ENCODE measurements at places on chromosomes 2 and 18.
A peak's percentile ranks its signal among the peaks of the same experiment; 100 is the strongest.

- no peak for DNase-seq
Observed at GRCh38 chr2:133486771-133487191, 81.5 kb downstream of the NCKAP5 start.

DNA sequence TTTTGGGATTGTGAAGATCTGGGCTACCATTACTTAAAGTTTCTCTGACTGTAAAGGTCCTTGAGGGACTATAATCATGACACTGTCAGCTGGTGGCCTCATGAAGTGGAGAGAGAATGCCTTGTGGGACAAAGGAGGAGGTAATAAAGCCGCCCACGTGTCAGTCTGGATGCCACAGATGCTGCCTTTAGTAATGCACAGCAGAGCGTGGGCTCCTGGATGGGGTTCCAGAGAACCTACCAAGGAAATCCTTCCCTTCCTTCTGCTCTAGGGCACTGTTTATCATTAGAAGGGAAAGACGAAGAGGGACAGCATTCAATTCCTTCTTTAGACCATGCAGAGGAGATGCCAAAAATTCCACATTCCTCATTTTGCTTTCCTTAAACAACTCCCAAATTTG is 63.5 kb downstream of the COL5A2 start:
- no peak for DNase-seq

DNA sequence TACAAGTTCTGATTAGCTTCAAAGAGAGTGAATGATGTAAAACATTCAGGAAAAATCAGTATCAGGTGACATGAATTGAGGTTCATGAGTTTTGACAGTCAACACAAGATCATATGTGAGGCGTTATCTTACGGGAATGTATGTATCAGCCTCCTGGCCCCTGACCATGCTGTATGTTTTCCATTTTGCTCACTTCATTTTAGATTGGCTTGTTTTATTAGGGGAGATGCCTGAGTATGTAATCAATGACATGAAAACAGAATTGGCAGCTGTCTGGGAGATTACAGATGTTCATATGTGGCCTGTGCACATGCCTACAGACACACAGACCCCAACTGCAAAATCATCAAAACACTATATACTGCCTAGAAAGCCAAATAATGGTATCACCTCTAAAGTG is 168.5 kb upstream of the RND3 start:
- no peak for DNase-seq

- no peak for DNase-seq
Observed at GRCh38 chr2:54212456-54212855, 43.6 kb downstream of the TSPYL6 start.

DNA sequence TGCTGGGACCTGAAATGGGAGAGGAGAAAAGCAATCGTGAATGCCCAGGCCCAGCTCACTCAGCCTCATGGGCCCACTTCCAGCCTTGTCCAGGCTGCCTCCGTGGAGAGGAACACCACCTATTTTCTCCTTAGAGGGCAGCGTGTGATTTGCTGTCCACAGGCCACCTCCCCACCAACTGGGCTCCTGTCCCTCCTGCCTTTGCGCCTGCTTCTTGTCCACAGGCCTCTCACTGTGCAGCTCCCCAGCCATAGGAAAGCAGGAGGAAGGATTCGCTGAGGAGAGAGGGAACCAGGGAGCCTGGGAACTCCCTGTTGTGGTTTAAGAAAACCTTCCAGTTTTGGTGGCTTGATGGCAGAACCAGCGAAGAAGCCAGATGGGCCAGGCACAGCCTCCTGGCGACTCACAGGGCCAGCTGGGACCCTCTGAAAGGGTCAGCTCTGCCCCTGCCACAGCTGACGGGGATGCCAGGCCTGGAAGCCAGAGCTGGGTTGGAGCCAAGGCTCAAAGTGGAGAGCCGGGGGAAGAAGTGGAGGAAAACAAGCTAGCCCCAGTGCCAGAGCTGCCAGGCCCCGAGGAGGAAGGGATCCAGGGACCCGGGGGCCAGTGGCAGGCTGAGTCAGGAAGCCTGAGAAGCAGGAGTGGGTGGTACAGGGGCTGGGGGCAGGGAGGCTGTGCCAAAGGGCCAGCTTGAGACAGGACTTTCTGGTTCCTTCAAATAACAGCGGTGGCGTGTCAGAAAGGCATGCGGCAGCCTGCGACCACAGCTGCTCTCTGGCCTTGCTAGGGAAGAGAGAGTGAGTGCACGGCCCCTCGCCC is 9.9 kb downstream of the TMBIM1 start:
- no peak for DNase-seq

DNA sequence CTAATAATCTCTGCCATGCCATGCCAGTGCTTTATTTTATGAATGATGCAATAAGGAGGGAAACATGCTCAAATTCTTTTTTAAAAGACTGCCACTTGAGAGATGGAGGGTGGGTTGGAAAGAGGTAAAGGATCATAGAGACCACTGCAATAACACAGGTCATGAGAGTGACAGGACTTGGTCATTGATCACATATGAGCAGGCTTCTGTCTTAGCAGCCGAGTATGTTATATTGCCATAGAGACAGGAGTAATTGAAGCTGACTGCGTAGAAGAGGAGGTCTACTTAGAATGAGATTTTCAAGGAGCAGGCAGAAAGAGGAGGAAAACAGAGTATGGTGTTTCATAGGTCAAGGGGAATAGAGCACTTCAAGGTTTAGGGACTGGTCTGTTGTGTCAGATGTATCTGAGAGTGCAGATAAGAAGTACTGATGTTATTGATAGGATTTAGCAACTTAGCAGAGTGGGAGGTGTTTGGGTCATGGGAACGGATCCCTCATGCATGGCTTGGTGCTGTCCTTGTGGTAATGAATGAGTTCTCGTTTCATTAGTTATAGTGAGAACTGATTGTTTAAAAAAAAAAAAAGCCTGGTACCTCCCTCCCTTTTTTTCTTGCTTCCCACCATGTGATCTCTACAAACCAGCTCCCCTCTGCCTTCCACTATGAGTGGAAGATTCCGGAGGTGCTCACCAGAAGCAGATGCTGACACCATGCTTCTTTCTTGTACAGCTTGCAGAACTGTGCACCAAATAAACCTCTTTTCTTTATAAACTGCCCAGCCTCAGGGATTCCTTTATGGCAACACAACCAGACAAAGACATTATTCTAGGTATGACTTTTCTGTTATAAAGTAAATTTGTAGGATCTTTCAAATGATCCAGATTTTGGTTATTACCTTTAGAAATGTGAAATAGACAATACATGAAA is 32.8 kb downstream of the UGP2 start:
- DNase-seq: no peak

DNA sequence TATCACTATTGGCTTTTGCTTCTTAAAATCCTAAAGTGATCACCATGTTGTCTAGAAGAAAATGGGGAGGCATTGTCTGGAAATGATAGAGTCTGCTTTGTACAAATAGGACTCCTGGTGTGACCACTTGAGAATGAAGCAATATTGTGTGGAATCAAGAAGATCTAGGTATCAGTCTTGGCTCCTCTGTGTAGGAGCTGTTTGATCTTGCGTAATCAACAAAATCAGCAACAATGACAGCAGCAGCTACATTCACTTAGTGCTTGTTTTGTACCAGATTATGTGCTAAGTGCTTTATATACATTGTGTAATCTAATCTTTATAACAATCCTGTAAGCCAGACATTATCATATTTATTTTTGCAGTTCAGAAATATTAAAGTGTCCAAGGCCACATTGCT is 17.8 kb downstream of the NCOA1 start:
- peak; percentile 53 for DNase-seq

- DNase-seq: no peak
Observed at GRCh38 chr18:31050635-31051034, 8.1 kb upstream of the DSC3 start.

- no peak for DNase-seq
Observed at GRCh38 chr2:25712455-25712854, 39.1 kb upstream of the DTNB start.

GRCh38 chr2:134154246-134154645 is 99.6 kb upstream of the MGAT5 start:
- DNase-seq: no peak

DNA sequence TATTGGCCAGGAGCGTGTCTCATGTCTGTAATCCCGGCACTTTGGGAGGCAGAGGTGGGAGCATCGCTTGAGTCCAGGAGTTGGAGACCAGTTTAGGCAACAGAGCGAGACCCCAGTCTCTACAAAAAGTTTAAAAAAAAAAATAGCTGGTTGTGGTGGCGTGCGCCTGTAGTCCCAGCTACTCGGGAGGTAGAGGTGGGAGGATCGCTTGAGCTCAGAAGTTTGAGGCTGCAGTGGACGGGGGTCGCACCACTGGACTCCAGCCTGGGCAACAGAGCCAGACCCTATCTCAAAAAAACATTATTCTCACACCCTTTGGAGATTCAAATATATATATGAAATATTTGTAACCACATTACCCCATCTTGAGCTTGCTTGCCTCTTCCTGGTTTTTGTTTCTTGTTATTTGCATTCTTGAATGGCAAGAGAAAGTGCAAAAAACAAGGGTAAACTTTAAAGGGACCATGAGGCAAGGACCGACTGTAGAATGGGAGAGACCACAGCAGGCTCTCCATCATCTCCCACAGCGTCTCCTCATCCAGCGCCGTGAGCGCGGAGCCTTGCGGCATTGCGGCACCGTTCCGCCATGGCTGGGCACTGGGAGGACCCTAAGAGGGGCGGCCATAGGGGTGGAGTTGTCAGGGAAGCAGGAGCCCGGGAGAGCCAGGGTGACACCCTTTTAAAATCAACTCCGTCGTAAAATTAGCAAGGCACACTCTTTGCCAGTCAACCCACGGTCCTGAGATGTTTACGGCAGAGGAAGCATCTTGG is 1.4 kb downstream of the ELP2 start:
- no peak for DNase-seq

DNA sequence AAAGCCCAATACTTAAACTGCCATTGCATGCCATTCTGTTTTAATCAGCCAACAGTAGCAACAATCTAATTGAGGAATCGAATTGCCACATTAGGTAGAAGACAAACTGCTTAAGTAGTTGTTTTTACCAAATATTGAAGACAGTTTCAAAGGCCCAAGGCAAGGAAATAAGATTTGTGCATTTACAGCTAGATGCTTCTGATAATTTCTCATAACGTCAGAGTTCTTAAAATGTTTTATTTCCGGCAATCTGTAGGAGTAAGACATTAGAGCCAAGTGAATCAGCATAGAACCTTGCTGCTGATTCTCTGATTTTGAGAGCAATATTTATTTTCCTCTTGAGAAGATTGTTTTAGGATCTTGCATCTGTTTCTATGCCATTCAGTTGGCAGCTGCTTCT is 174.3 kb downstream of the RBM43 start:
- no peak for DNase-seq

GRCh38 chr2:58228299-58228698 is 12.8 kb downstream of the FANCL start:
- DNase-seq: no peak

DNA sequence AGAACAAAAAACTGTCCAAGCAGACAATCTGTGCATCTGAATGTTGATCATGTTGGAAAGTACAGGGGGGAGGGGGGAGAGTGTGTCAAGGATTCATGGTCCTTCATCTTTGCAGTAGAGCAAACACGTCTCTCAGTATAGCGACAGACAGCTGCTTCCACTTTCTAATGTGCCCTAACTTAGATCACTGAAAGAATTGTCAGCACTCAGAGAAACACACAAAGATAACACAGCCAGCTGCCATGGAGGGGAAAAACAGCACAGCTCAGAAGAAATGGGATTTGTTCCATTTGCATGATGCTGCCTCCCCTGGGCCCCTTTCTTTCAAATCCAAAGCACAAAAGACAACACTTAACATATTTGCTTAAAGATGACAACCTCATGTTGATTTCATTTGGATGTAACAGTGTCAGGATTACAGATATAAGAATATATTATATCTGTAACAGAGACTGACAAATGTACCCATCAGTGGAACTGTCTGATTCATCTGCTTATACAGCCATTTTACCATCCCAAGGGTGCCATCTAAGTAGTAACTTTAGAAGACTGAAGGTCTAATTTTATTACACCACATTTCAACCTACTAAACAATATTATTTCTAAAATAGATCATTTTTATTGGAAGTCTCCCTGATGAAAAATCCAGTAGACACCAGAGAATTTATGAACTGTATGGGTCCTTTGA is 17.7 kb downstream of the FIGN start:
- no peak for DNase-seq

DNA sequence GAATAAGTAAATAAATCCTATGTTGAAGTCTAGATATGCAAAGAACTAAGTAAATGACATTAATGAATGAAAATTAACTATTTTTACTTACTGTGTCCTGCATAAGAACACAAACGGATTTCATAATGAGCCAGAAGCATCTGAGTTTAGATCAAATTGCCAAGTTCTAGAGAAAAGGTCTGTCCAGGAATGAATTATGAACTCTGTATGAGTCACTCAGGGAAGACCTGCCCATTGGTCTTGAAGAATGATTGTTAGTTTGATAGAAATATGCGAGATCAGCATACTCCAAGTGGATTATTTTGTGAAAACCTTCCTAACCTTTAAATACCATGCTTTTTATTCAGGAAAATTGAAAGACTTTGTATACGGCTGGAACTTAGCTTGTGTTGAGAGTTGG is 189.5 kb downstream of the DOK6 start:
- DNase-seq: no peak

DNA sequence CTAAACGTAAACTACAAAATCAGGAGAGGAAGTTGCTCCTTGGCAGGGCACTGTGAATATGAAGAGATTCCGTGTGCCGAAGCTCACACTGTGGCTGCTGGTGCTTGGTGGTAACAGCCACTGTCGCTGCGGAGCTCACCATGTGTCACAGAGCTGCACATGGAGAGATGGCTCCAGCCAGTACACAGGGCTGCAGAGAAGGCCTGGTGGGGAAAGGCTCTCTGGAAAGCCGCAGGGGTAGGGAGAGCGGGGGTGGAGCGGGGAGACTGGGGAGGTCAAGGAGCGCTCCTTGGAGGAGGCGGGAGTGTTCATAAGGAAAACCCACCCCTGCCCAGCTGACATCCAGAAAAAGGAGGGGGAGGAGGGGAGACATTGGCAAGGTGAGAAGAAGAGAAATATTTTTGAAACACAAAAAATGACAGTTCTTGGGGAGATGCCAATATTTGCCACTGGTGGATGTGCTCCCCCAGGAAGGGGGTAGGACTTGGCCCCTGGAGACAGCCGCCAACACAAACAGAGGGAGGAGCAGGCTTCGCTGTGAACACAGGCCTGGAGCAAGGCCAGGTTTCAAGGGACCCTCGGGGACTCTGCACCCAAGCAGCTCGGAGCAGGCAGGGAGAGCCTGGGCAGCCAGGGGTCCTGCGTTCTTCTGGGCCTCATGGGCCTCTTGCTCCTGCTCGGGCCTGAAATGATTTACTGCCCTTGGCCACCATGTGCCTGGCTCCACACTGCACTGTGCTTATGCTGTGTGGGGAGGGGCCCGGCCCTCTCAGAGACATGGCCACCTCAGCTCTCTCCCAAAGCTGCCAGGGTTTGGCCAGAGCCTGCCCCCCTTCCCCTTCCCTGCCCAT is 102.6 kb upstream of the GLI2 start:
- DNase-seq: peak; percentile 55

GRCh38 chr18:69789794-69790193 is 157.9 kb downstream of the CD226 start:
- no peak for DNase-seq

DNA sequence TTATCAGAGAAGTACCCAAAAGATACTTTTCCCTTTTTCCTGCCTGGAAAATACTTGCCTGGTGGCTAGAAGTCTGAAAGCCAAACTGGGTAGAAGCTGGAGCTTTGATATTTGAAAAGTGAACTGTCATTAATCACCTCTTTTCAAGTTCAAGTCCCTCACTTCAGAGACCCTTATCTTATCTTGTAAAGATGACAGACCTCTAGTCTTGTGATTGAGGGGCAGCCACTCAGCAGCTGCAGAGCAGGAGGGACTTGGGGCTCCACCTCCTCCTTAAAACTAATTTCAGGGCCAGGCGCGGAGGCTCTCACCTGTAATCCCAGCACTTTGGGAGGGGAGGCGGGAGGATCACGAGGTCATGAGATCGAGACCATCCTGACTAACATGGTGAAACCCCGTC is 64.2 kb upstream of the CDCA7 start:
- DNase-seq: no peak

Data from NCI-H69 (cell line).